Chondrocyte (in vitro differentiated cells): ENCODE measurements at places on chromosomes 13 and 19.

DNA sequence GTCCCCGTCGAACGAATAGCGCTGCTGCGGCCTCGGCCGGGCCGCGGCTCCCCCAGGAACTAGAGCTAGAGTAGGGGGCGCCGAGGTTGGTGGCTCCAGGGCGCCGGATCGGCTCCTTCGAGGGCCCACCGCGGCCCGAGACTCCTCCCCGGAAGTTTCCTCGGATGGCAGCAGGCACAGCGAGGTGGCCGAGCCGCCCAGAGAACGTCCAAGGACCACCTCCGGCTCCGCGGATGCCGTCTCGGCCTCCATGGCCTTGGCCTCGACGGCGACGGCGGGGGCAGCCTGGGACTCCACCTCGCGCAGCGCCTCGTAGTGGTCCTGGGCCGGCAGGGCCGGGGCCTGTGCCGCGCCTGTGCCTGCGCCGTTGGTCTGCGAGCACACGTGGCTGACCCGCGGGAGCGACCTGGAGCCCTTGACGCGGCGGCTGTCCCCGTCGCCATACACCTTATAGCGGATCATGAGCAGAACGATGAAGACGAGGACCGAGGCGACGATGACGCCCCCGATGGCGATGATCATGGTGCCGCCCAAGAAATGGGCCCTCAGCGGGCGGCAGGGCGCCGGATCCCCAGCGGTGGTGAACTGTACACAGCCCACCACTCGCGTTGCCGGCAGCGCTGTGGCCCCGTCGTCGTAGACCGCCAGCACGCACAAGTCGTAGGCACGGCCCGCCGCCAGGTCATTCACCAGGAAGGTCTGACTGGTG is 11.8 kb downstream of the IFNL1 start:
- DNase-seq: peak; percentile 67

- DNase-seq: no peak
These were observed 7.5 kb downstream of the CLASRP start for GRCh38 chr19:45046355-45046754.

GRCh38 chr13:86731987-86732386 is 932.8 kb upstream of the SLITRK6 start:
- no peak for DNase-seq

DNA sequence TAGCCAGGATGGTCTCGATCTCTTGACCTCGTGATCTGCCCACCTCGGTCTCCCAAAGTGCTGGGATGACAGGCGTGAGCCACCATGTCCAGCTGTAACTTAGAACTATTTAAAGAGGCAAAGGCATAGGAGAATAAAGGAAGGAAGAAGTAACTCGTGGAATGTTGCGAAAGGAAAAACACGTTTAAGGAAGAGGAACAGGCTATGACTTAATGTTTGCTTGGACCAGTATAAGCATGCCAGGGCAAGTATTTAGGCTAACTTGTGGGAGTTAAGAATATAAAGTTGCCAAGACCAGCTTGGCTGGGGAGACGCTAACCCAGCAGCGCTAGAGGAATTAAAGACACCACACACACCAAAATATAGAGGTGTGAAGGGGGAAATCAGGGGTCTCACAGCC is 33.5 kb downstream of the ZNF844 start:
- DNase-seq: no peak

DNA sequence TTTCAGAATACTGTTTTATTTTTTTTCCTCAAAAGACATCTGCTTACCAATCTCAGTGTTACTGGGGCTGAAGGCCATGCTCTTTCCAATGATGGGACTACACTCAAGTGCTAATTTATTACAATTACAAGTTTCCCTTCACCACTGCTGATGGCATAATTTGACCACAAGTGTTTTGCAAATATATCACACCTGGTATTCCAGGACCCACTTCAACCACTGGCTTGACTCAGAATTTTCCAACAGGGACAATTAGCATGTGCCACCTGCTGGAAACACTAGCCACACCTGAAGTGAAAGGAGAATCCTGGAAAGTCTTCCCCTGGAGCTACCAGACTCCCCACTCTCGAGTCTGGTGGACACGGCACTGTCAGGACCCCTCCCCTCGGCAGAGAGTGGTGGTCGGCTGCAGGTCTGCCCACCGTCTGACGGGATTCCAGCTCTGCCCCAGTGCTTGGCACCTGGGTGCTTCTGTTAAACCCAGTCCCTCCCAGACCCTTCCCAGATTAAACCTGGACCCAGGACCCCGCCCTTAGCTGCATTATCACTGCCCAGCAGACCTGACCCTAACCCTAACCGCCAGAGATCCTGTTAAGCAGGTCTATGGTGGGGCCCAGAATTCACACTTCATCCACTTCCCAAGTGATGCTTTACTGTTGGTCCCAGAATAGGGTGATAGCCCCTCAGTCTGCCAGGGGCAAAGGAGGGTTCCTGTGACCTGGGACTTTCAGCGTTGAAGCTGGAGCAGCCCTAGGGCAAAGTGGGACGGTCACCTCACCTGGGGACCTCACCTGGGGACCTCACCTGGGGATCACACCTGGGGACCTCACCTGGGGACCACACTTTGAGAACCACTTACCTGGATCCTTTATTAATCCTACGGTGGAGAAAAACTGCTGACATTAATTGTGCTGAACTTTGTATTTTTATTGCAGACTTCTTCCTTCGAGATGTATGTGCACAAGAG is 17.6 kb upstream of the RASA3 start:
- no peak for DNase-seq

GRCh38 chr13:79297128-79297527 is 108.9 kb downstream of the RBM26 start:
- DNase-seq: no peak

DNA sequence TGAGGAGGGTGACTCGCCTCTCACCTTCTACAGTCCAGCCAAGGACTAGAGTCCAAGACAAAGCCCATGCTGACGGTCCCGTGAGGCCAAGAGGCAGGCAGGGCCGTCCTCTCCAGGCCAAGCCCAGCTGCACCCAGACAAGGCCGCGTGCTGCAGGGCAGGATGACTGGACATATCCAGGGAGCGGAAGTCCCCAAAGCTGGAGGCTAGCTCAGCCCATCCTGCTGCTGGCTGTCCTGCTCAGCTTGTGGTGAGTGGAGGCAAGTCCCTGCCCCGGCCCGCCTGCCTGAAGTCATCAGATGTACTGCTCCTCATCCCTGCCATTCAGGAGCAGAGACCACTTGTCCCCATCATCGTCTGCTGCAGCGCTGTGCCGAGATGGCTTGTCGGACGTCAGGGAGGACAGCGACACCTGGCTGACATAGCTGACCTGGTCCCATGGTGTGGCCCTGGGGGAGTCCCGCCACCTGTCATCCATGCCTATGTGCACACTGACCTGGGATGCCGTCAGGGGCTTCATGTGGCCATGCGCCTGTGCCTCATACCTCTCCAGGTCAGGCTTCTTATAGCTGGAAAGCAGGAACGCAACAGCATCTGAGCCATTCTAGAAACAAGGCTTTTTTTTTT is 72.8 kb downstream of the CCDC70 start:
- no peak for DNase-seq

GRCh38 chr13:85366759-85367417 is 432.3 kb downstream of the SLITRK6 start:
- no peak for DNase-seq

DNA sequence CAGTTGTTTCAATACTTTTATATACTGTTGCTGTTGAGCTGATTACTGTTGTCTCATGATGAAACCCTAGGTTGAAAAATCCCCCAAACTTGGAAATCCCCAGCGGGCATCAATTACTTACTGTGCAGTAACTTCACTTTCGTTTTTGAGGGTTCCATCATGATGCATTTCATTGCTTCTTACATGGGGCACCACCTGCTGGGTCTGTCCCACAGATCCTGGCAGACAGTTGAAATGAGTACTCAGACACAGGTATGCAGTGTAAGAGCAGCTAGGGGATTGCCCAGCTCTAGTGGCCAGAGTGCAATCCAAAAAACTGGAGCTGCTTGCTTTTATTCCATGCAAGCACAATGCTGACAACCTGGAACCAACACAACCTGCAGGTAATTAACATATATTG is 132.5 kb upstream of the ZNF91 start:
- DNase-seq: no peak

DNA sequence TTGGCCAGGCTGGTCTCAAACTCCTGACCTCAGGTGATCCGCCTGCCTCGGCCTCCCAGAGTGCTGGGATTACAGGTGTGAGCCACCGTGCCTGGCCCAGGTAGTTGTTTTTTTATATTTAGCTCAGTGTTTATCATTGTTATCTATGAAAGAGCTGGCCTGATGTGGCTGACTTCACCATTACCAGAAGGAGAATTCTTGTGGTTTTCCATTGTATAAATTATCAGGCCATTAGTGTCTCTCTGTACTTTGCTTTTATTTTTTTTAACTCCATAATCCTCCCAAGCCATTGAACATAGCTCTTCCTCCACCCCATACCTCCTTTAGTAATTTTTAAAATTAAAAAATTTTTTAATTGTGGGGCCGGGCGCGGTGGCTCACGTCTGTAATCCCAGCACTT is 24.2 kb downstream of the CERS4 start:
- DNase-seq: no peak

- no peak for DNase-seq
These were observed 767.9 kb downstream of the PCDH9 start for GRCh38 chr13:66462187-66462586.

DNA sequence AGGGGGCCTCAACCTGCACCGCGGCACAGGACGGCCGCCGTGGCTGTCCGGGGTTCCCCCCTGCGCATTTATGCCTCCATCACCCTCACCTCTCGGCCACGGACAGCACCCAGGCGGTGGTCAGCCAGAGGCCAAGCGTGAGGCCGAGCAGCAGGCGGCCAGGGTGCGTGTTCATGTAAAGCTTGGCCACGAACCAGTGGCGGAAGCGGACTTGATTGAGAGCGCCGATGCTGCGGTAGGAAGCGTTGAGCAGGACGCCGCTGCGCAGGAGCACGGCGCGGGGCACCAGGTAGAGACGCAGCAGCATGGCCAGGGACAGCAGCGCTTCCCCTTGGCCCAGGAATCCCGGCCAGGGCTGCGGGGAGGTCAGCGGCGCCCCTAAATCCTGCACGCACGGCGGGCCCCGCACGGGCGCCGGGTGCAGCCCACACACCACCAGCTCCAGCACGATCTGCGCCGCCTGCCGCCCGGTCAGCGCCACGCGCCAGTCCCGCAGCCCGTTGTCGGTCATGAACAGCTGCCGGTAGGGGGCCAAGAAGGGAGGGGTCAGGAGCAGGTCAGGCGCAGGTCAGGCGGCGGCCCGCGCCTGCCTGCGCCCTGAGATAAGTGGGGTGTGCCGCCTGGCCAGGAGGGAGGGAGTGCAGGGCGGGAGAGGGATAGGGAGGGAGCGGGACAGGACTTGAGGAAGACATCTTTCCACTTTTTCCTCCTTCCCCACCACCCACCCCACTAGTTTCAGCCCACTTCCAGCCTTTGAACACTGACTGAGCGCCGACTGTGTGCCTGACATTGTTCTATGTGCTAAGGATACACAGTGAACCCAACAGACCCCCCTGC is 6.5 kb downstream of the KCNN4 start:
- peak; percentile 57 for DNase-seq

DNA sequence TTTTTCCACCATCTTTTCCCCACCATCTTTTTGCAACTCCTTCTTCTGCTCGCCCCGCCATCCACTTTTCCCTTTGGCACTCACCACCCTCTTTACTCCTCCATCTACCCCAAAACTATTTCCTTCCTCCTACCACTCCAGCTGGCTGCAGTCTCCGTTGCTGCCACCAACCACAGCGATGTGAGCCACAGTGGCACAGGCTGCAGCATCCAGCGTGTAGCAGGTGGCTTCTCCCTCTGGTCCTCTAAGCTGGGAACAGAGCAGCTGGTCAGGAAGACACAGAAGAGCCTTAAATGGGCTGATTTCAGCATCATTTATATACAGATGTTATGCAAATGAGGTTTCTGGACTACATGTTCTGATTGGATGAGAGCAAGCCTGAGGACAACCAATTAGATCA is 144.5 kb downstream of the TNFRSF19 start:
- no peak for DNase-seq

DNA sequence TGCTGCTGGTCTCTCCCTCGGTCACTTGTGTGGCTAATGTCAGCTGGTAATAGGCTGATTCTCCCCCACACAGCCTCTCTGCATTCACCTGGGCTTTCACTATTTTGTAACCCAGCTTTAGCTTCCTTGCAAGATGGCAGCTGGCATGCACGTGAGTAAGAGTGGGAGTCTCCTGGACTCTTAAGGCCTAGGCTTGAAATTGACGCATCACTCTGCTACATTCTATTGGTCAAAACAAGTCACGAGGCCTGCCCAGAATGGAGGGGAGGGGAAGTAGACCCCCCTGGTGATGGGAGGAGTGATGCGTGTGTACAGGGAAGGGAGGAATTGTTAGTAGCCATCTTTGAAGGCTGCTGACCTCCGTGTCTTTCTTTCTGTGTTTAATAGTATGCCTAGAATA is 24.9 kb upstream of the PNMA8B start:
- DNase-seq: no peak

DNA sequence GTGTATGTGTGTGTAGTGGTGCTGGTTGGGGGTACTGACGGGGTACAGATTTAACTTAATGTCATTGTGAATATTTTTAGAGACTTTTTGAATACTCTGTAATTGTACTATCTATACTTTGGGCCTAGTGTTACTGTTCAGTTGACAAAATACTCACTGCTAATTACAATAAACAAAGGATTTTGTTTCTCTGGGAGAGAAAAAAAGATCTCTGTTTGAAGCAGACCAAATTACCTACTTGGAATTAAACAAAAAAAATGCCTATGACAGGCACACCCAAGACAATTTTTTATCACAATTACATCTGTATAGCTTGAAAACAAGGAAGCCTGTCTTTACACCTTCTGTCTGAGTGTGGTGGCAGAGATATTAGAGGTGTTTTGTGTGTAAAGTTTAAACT is 45.1 kb downstream of the OLFM4 start:
- DNase-seq: no peak

DNA sequence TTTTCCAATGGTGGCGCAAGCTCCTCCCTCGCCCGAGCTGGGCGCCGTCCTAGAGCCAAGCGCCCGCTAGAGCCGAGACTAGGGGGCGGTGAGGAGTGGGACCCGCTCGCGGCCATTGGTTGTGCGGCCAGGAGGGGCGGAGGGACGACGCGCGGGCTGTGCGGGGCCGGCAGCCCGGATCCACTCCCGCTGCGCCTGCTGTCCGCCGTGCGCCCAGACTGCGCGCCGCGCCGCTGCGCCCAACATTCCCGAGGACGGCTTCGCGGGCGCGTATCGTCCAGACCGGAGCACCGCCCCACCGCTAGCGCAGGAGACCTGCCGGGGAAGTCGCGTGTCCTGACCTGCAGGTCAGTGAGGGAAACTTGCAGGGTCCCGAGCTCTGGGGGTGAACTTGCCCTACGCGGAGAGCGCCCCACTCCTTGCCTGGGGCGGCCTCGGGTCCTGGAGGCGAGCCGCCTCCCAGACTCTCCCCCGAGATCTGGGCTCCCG is at the start of gene SERTM1:
Gene SERTM1 (plus strand): TSS at position 183 of the 489 bp plus-strand sequence. CDS start 21,059 bp downstream, outside the sequence.
- DNase-seq: no peak

DNA sequence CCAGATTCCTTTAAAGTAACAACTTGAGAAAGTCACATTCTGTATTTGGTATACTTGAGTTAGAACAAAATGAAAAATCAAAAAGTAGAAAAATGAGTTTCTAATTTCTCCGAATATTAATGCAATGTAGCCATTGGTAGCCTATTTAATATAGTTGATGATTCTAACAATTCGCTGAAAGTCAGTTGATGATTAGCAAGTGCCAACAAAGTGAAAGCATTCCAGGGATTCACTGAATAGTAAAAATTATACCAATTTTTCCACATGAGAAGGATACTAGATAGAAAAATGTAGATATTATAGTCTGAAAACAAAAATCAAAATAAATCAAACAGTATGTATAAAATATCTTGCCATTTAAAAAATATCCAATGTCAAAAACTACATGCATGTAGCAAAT is 117.2 kb downstream of the FREM2 start:
- no peak for DNase-seq

GRCh38 chr13:59337070-59337469 is 826.7 kb downstream of the DIAPH3 start:
- DNase-seq: no peak
